ENCODE measurements at places on chromosomes 7 and 10. TPM values are rescaled to one million over a fixed set of nuclear protein-coding genes. Genes with fewer than 3 reads are reported as not detected.

Gene JAKMIP3
- 0.16 TPM for polyA plus RNA-seq

Gene OGDHL
- 0.16 TPM for polyA plus RNA-seq

Gene TMEM236
- polyA plus RNA-seq, result 0.75 TPM

Gene ZNF804B
- not detected for polyA plus RNA-seq

Gene MEPCE
- polyA plus RNA-seq, result 27.9 TPM

Gene OR2A1
- 0.23 TPM for polyA plus RNA-seq

Gene GJD4
- polyA plus RNA-seq, result not detected

Gene CFAP46
- 3.1 TPM for polyA plus RNA-seq

Gene ZCCHC24
- polyA plus RNA-seq, result 10.4 TPM

Gene SPDYE3
- polyA plus RNA-seq, result 0.06 TPM

Gene TUBAL3
- 0.06 TPM for polyA plus RNA-seq

Gene LIPJ
- polyA plus RNA-seq, result 0.12 TPM

Gene HTR7
- 0.48 TPM for polyA plus RNA-seq

Gene HTRA1
- 30.4 TPM for polyA plus RNA-seq

Gene YKT6
- polyA plus RNA-seq, result 37.9 TPM

Gene GPR85
- polyA plus RNA-seq, result 0.93 TPM

Gene CABCOCO1
- polyA plus RNA-seq, result 11.5 TPM

Gene LRMDA
- 27.8 TPM for polyA plus RNA-seq

Gene HOXA2
- polyA plus RNA-seq, result 0.44 TPM

Gene COX15
- 13.5 TPM for polyA plus RNA-seq

Gene AKR1E2
- polyA plus RNA-seq, result 1.5 TPM

Gene WDR86
- 0.81 TPM for polyA plus RNA-seq

Gene CALHM3
- 0.02 TPM for polyA plus RNA-seq

Gene CNPY1
- not detected for polyA plus RNA-seq

Gene TRPV5
- 0.05 TPM for polyA plus RNA-seq

Gene WIPF3
- 0.35 TPM for polyA plus RNA-seq

Gene PTF1A
- not detected for polyA plus RNA-seq

Gene SPAM1
- polyA plus RNA-seq, result not detected

Gene SPDYE9
- polyA plus RNA-seq, result not detected

Gene PKD1L1
- polyA plus RNA-seq, result 1.1 TPM

Gene PGAM2
- polyA plus RNA-seq, result 0.83 TPM

Gene CYP26A1
- 0.02 TPM for polyA plus RNA-seq

Gene INTS15
- 13.8 TPM for polyA plus RNA-seq

Gene SFXN3
- 36.4 TPM for polyA plus RNA-seq

Gene CRYGN
- polyA plus RNA-seq, result 0.07 TPM

Gene STAMBPL1
- polyA plus RNA-seq, result 1.7 TPM

Gene BLNK
- polyA plus RNA-seq, result 4.1 TPM

Gene HABP2
- polyA plus RNA-seq, result 0.14 TPM

Gene AASS
- 11.6 TPM for polyA plus RNA-seq

Gene PLAC9
- 34.7 TPM for polyA plus RNA-seq

Gene RAB19
- polyA plus RNA-seq, result 0.89 TPM

Gene DDX21
- 76.6 TPM for polyA plus RNA-seq

Gene ERVW-1
- 0.04 TPM for polyA plus RNA-seq

Gene MGAM2
- 0.93 TPM for polyA plus RNA-seq
